ENCODE measurements at places on chromosomes 5 and 9.

DNA sequence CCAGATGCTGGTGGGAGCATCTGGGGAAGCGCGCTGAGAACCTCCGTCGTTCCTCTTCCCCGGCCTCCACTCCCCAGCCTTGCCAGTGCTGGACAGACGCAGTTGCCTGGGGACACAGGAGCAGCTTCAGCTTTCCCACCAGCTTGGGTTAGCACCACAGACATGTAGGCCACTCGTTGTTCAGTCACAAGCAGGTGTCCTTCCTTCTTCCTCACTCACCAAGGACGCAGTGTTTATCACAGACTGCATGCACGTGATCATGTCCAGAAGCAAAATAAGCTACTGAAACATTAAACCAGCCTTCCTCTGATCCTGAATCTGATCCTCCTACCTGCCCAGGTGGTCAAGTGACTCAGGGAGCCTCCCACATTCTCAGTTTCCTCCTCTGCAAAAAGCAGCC, 232.9 kb downstream of the SYK start:
- DNase-seq, result no peak

DNA sequence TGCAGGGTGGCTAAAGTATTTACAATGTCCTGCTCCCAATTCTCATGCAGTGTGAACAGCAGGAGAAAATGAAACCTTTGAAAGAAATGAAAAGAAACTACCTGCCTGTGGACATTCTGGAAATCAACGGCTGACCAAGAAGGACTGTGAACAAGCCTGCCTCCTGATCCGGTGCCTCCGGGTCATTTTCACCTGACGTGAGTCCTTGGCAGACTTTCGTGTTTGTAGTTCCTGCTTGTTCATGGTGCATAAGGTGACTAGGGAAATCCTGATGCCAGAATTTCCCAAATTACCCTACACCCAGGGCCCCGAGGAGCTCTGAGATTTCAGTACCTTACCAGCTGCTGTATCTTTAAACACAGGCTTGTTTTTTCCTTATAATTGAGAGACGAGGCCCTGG, 317.5 kb downstream of the TLE1 start:
- no peak for DNase-seq

- no peak for DNase-seq
Observed at GRCh38 chr9:113521693-113522255, 58.2 kb downstream of the RGS3 start.

DNA sequence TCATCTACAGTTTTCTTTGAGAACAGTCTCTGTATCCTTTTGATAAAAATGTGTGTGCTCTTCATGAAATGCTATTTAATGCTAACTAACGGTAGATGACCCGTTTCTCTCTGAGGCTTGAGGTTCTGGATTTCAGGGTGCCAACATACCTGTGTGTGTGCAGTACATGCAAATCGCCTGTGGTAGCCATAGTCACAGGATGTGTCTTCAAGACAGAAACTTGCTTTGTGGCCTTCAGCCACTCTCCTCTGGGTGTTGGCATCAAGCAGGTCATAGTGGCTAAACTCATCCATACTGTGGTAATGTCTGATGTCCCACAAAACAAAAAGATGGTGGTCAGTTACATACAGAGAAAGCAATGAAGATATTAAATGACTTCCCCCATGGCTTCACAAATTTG, 4.2 kb downstream of the LOX start:
- DNase-seq, result no peak

DNA sequence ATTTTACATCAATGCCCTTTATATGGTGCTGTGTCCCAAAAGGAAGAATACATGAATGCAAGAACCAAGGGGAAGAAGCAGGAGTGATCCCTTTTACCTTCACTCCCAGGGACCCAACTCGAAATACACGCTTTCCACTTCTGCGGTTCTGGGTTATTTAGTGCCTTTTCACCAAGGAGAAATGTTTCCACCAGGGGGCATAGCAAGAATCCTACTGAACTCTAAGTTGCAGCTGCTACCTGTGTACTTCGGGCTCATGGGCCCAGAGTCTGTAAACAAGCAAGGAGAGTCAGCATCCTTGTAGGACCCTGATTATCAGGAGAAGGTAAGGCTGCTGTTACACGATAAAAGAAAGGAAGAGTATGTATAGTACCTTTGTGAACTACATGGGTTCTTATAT, 45.7 kb downstream of the DPYSL3 start:
- no peak for DNase-seq

- no peak for DNase-seq
Observed at GRCh38 chr5:148491015-148491792, 107.4 kb downstream of the FBXO38 start.

DNA sequence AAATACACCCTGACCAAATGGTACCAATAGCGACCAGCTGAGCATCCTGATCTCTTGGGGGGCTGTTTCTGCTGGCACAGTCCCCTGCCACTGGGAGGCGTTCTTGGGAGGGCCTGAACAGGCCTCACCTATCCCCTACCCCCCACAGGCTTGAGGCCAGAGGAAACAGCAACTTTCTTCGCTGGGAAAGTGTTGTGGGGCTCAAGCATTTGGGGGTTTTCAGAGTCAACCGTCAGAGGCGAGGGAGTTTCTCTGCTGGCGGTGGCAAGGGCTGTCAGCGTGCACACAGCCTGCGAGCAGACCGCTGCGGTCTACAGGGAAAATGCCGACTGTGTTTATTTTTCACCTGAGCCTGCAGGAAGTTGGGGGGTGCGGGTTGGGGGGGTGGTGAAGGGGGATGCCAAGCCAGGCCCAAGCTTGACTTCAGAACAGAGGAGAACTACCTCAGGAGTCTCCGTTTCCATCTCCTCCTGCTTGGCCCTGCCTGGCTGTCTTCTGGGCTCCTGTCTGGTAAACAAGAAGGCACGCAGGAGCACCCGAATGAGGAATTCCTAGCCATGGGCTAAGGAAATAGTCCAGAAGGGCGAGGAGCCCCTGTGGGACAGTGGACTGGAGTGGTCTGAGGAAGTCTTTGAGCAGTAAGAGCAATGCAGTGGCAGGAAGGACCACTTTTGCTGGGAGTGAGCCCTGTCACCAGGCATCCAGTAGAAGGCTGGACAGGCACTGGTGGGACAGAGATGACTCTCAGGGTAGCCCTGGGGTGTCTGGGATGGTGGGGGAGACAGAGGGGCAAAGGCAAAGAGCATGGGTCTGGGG, 18.1 kb downstream of the TCF7 start:
- DNase-seq, result no peak

DNA sequence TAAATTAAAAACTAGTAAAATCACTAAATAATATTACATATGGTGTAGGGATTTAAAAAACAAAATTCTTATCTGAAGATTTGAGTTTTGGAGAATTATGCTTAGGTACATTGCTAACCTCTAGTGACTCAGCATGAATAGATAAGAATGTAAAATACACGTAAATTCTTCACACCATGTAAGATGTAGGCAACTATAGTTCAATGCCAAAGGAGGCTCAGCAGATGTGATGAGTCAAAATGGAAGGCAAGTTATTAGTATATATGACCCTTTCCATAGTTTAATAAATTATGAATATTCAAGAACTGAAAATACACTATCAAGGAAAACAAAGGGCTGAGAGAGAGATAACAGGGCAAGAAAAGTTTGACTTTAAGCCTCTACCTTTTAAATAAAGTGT, 79.0 kb downstream of the MRPS30 start:
- no peak for DNase-seq

DNA sequence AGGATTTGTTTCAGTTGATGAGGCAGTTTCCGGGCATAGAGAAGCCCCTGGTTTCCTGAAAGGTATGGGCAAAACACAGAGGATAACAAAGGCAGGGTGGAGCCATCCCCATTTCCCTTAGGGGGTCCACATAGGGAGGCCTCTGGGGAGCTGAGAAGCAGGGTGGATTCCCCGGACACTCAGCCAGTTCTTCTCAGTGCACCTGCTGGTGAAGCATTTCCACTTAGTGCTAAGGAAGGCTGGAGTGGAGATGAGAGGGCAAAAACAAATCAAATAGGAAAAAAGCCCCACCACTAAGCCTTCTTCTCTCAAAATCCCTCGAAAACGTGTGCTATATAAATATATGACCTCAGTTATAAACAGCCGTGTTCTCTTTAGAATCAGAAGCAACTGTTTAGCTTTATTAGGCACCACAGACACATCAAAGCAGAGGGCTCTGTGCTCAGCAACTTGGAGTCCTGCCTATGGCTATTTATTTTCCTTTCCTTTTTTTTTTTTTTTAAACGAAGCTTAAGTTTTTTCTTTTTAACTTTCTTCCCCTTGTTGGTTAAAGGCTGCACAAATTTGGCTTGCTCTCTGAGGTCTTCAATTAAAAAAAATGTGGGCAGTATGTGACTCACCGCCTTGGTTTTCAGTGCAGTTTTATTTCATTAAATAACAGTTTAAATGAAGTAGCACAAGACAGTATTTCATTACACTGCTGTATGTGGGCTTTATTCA, 67.7 kb downstream of the PRDM6 start:
- DNase-seq, result no peak

GRCh38 chr9:16521868-16522411, 348.5 kb downstream of the BNC2 start:
- DNase-seq, result no peak

DNA sequence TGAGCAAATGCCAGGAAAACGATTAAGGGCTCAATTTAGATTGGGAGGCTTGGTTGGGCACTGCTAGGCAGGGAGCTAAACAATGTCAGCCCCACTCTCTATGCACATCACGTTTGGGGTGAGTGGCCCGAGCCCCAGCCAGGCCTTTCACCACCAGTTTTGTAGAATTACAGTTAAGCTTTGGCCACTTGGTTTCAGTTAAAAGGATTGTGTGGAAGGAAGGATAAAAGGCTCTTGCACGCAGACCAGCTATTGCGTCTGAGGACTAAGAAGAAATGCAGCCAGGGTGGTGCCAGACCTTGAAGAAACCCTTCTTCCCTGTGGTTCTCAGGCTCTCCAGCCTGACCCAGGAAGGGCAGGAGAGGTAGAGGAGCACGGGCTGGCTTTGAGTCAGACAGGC, 125.3 kb upstream of the SLC44A1 start:
- no peak for DNase-seq

DNA sequence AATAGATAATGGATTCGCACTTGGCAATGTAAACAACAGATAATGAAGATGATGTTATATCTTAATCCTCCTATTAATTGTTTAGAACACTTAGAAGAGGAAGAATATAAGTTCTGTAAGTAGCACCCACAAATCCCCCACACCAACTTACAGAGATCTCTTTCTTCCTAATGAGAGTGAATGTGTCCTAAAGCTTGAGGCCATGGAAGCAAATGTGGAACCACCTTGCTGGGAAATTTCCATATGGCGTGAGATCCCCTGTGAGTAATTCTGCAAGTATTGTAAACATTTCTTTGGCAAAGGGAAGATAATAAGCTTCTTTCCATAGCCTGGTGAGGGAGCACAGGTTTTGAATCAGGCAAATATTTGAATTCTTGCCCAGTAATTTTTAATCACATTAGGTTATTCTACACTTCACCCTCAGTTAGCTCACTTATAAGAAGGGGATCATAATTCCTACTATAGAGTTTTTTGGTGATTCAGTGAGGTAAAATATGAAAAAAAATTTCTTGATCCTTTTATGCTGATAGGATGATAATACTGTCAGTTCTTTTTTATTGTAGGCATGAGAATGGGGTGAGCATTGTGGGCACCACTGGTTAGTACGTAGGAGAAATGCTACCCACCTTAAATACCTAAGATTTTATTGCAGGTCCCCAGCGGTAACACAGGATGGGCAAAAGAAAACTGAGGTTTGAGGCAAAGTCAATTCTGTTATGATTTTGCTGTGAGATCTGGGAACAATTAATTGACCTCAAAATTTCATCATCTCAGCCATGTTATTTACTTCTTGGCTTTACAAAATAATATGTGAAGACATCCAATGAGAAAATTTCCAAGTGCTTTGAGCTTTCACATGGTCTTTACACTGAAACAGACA, 574.8 kb downstream of the PSAT1 start:
- no peak for DNase-seq

DNA sequence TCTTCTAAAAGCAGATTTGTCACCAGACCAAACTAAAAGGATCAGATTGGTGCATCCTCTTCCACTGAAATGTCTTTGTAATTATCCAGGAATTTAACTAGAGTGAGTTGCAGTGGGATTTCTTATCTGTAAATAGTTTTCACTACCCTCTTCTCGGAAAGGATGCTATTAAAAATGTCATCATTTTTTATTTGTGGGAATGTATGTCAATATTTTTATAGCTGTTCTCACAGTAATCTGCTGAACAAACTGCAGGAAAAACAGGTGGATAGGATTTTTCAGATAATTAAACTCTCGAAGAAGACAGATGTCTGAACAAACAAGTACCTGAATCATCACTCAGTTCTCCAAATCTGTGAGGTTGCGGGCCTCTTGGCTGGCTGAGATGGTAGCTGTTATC, 62.7 kb downstream of the RAB14 start:
- DNase-seq, result no peak

GRCh38 chr5:146662229-146662628, 146.2 kb upstream of the GPR151 start:
- DNase-seq, result no peak

DNA sequence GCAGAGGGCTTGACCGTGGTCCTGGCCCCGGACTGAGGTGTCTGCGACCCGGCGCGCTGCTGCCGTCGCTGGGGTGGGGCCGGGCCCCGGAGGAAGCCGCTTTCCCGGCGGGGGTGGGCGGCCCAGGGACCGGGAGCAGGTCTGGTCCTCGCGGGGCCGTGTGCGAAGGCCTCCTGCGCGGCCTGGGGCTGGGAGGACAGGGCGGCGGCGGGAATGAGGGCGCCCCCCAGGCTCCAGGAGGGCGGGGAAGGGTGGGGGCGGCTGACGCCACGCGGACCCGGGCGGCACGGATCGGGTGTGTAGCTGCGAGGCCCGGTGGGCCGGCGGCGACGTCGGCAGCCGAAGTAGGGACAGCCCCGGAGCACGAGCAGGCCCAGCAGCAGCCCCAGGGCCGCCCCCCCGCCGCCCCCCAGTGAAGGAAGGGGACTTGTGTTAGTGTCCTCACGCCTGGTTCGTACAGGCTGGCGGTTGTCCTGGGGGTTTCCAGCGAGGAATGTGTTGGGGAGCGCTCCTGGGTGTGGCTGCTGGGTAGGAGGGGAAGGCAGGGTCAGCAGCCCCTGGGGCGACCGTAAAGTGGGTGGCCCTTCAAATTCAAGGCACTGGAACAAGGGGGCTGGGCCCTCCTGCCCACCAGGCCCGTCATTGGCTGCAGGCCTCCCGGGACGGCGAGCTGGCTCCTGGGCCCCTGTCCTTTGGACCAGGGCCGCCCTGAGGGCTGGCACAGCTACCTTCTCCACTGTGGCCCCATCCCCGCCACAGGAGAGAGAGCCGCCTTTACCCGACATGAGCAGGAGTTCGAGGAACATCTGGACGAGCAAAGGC, 597 bp upstream of the TMEM250 start:
- DNase-seq, result no peak

- no peak for DNase-seq
Observed at GRCh38 chr9:38727497-38728001, 7.6 kb upstream of the FAM240B start.

DNA sequence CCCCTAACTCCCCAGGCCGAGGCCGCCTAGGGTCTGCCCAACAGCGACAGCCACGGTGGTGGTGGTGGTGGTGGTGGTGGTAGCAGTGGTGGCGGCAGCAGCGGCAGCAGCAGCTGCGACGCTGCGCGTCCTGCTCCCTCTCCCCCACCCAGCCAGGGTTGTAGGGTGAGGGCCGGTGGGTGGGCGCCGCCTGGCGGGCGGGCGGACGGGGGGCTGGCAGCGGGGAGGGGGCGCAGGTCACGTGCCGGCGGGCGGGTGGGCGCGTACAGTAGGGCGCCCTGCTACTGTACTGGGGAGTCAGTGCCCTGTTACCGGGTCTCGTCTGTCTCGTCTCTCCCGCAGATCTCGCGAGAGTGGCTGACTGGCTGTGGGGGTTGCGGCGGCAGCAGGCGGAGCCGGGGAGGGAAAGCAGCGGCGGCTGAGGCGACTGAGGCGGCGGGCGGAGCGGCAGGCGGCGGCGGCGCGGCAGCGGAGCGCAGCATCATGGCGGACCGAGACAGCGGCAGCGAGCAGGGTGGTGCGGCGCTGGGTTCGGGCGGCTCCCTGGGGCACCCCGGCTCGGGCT, at the start of gene PURA:
PURA (plus strand) TSS at position 411 of the 565 bp plus-strand sequence; CDS start at position 484, 73 bp downstream.
- DNase-seq, result peak; percentile 65
